ENCODE measurements at places on chromosomes 13 and 19.

GRCh38 chr13:102466610-102467190, 64.9 kb upstream of the FGF14 start:
- DNase-seq = no peak

DNA sequence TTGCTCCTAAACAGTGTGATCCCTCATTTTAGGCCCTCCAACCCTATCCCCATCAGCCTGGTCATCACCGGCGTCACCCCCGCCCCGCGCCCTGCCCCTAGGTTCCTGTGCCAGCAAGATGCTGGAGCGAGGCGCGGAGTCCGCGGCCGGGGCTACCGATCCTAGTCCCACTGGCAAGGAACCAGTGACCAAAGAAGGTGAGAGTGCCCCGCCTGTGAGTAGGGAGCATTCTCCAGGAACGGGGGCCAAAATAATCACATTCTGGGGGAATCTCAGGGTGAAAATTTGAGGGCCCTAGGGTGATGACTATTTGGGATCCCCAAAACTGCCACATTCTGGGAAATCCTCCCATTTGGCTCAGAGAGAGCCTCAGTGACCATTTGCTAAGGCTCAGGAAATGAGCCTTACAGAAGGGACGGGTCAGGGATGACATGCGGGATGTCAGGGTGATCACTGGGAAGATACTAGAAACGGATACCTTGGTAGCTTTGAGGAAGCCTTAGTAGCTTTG, 1.4 kb downstream of the ZNF575 start:
- DNase-seq = no peak

GRCh38 chr13:90171649-90172048, 1175.8 kb upstream of the MIR17HG start:
- DNase-seq = no peak

DNA sequence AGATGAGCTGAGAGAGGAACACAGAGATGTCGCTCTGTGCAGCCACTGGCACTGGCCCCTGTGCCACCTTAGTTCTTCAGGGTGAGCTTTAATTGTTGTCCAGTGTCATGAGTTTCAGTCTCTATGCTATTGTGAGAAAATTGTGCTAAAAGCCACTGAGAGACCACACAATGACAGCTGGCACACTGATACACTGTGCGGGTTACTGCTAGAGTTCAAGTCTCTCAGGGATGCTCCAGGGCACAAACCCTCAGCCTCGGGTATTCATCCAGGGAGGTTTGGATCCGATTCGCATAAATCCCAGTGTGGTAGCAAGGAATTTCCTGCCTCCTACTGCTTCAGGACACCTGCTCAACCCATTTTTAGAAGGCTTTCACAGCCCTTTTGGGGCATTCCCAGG, 68.1 kb upstream of the EDNRB start:
- DNase-seq = no peak

DNA sequence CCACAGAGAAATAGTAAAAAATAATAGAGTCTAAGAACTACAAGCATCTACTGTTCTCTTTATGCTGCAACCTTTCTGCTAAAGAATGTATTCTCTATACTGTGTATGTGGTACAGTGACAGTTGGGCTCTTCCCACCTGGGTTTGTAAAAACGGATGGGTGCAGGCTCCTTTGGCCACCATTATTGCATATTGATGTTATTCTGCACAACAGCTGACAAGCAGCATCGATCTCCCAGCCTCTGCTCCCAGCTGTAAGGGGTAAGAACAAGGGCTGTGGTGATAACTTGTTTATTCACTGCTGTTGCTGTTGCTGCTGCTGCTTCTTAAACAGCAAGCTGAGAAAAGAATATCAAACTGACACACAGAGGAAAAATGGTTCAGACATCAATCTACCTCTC, 56.1 kb downstream of the KCNRG start:
- no peak for DNase-seq

DNA sequence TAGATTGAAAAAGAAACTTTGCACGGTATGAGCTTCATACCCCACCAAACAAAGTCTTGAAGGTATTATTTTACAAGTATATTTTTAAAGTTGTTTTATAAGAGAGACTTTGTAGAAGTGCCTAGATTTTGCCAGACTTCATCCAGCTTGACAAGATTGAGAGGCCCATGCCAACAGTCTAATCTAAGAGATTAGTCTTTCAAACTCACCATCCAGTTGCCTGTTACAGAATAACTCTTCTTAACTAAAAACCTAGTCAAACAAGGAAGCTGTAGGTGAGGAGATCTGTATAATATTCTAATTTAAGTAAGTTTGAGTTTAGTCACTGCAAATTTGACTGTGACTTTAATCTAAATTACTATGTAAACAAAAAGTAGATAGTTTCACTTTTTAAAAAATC, 41.9 kb upstream of the RAP2A start:
- DNase-seq = no peak

- DNase-seq = no peak
Observed at GRCh38 chr19:41689993-41690800, 2.1 kb upstream of the CEACAM7 start.

- DNase-seq = no peak
Observed at GRCh38 chr13:25281193-25281934, 5.9 kb downstream of the MTMR6 start.

DNA sequence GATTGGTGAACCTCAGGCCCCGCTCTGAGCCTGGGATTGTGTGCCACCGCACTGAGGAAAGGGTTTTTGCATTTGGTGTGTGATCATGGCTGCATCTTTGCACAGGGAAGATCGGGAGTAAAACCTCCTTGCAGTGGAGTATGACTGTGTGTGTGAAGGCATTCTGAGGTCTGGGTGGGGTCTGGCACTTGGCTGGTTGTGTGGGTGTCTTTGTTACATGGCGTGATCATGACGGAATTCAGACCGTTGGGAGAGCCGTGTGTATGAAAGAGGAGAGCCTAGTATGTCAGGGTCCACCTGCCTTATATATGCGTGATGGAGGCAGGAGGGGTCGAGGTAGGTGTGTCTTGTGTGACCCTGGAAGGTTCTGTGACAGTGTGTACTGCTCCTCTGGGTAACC, 740 bp upstream of the BEST2 start:
- no peak for DNase-seq

DNA sequence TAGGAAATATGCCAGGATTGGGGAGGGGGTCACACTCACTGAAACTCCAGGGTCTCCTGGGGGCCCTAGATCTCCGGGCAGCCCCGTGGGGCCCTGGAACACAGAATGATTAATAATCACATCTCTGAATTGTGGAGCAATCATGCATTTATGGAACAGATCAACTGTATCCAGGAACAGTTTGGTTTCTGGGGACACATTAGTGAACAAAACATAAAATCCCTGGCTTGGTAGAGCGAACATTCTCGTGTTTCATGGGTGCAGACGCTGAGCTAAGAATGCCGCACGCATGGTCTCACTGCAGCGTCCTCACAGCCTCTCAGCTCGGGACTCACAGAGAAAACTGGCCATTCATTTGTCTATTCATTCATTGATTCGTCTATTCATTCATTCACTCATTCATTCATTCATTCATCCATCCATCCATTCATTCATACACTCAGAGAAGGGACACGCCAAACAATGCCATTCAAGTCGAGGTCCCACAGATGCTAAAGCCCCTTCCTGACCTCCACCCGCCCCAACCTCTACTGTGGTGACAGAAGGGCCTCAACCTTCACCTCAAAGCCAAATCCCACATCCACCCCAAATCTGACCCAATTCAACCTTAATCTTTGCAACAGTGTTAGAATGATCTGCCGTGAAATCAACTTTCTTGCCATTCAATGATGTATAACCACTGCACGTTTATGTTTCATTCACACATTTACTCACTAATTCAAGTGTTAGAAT, 35.0 kb upstream of the OLFM2 start:
- no peak for DNase-seq

DNA sequence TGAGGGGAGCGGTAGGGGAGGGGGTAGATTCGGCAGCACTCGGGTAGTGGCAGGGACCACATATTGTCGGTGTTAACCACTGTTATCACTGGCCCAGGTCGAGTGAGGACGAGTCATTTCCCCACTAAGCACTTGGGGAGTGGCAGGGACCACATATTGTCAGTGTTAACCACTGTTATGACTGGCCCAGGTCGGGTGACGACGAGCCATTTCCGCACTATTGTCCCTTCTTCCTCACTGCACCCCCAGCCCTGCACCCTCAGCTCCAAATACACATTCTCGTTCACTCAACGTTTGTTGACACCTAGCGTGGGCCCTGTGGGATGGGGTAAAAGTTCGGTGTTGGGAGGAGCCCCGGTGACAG, 467 bp upstream of the CLN5 start:
- DNase-seq = no peak

DNA sequence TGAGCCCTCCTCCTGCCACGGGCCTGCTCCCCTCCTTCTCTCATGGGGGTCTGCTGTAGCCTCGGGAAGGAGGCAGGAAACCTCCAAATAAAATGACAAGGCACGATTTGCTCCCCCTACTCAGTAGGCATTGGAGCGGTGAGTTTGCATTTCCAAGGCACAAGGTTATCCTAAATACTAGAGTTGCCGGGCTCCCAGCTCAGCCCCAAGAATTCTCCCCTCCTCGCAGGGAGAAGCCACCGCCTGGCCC, 1.5 kb downstream of the CEBPA start:
- DNase-seq = no peak

Measured in AG04450 (cell line).